Activated naive CD4-positive, alpha-beta T cell (primary cell): ENCODE measurements at places on chromosomes 16 and 17.

GRCh38 chr17:63276821-63277220 is 169.3 kb downstream of the CYB561 start:
- DNase-seq, result no peak

DNA sequence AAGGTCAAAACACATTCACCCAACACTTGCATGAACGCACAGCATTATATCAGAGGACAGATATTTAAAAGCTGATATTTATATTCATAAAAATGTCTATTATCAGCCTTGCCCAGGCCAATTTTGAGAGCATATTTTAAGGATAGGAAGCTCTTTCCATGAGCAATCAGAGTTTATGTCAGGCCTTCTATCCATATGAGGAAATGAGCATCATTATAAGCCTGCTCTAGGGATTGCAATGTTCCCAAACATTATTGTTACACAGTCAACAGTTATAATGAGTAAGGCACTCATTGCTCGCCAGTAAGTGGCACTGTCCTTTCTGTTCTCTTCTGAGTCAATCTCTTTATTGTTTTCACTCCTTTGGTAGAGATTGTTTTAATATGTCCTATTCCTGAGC is 37.7 kb upstream of the DYNLRB2 start:
- no peak for DNase-seq

DNA sequence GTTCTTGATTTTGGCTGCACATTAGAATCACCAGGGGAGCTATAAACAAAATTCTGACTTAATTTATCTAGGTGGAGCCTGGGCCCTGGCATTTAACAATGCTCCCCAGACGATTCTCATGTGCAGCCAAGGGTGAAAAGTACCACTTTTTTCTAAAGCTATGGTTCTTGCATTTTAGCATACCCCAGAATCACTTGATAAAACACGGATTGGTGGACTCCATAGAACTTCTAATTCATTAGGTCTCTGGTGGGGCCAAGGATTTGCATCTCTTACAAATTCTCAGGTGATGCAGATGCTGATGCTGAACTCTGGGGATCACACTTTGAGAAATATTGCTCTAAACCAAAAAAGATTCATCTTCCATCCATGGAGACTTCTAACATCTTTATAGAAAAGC is 74.5 kb downstream of the RPGRIP1L start:
- DNase-seq, result no peak

GRCh38 chr17:64343833-64344637 is 46.6 kb downstream of the PECAM1 start:
- no peak for DNase-seq

DNA sequence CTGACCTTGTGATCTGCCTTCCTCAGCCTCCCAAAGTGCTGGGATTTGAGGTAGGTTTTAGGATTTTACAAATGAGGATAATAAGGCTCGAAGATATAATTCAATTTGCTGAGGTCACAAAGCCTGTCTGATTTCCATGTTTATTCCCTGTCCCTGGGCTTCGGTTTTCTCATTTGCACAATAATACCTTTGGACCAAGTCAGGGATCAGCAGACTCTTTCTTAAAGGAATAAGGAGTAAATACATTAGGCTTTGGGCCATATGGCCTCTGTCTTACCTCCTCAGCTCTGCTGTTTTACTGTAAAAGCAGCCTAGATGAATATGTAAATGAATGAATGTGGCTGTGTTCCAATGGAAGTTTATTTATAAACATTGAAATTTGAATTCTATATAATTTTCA is 442.8 kb downstream of the HS3ST4 start:
- no peak for DNase-seq

- DNase-seq, result no peak
These were observed 27.8 kb downstream of the PAFAH1B1 start for GRCh38 chr17:2621241-2621640.

GRCh38 chr17:46916211-46916610 is 6.7 kb upstream of the GOSR2 start:
- no peak for DNase-seq

DNA sequence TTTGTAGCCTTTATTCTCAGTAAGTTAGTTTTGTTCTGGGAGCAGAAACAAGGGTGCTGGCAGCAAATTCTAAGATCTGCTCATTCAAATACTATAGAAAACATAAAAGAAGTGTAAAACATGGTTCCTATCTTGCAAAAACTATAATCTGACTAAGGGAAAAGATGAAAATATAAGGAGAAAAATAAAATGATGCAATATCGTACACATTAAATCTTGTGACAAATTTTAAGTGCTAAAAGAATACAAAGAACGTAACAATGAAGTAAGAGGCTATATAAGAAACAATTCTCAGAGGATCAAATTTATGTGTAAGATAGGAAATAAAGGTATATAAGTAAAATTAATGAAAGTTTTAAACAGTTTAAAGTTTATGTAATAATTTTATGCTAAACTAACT is 224.6 kb downstream of the CEP112 start:
- no peak for DNase-seq

DNA sequence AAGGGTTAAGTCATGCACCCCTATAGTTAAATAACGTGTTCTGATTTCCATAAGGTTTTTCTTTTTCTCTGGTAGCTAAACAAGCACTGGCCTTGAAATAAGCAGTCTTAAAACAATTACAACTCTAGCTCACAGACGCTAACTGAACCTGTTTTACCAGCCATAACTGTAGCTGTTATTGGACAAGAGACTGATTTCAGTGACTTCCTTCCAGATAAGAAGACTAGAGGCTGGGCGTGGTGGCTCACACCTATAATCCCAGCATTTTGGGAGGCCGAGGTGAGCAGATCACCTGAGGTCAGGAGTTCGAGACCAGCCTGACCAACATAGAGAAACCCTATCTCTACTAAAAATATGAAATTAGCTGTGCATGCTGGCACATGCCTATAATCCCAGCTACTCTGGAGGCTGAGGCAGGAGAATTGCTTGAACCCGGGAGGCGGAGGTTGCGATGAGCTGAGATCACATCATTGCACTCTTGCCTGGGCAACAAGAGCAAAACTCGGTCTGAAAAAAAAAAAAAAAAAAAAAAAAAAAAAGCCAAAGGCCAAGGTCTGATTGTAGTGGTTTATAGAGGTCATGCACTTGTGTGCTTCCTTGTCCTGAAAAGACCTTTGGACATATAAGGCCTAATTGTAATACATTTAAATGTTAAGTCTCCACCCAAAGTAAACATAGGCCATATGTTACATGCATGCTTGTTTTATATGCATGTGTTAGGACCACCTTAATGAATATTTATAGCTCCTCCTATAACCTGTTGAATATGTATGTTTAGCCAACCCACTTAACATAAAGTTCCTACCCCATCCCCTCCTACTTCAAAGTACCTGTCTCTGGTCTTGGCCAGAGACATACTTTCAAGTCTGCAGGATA is 319.5 kb upstream of the CA10 start:
- no peak for DNase-seq

DNA sequence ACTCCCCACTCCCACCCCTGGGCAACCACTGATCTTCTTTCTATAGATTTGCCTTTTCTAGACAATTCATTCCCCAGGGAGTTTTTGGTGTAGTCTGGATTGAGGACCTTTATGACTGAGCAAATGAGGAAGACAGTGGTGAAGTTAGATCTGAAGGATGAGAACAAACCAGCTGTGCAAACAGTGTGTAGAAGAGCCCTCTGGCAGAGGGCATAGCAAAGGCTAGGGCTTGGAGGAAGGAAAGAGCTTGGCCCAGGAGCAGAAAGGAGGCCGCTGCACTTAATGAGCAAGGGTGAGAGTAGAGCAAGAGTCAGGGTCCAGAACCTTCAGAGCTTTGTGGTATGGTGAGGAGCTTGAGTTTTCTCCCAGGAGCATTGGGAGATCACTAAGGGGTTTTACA is 352.7 kb downstream of the CA10 start:
- DNase-seq, result no peak

GRCh38 chr16:79776243-79776847 is 175.8 kb upstream of the MAF start:
- DNase-seq, result no peak

DNA sequence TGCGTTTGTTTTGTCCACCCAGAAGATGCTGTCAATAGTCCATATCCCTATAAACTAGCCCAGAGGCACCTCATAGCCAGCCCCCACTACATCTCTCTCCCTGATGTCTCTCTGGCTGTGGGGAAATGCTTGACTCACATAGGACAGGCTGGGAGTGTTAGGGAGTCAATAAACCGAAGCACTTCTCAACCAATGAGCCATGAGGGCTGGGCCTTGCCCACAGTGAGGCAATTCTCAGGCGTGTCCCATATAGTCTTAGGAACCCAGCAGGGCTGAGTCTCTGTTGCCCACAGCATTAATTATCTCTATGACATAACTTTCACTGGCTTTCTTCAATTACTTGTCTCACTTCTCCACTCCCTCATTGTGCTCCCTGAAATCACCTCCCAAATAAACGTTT is 387.3 kb upstream of the CDH11 start:
- DNase-seq, result no peak

DNA sequence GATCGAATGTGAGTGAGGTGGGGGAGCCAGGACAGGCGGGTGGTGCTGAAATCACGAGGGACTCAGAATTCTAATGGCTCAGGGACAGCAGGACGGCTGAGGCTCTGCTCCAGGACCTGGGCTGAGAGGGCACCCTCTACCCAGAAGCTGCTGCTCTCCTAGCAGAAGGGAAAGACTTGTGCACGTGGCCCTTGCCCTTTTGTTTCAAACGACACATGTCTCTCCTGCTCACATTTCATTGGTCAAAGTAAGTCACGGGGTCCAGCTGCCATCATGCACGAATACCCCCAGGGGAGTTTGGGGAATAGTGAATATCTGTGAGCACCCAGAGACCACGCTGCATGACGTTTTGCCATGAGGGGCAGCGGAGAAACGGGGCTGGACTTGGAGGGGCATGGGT is 73.2 kb downstream of the RTN4RL1 start:
- no peak for DNase-seq

- no peak for DNase-seq
These were observed 22.0 kb upstream of the CIBAR2 start for GRCh38 chr16:85134076-85134788.

DNA sequence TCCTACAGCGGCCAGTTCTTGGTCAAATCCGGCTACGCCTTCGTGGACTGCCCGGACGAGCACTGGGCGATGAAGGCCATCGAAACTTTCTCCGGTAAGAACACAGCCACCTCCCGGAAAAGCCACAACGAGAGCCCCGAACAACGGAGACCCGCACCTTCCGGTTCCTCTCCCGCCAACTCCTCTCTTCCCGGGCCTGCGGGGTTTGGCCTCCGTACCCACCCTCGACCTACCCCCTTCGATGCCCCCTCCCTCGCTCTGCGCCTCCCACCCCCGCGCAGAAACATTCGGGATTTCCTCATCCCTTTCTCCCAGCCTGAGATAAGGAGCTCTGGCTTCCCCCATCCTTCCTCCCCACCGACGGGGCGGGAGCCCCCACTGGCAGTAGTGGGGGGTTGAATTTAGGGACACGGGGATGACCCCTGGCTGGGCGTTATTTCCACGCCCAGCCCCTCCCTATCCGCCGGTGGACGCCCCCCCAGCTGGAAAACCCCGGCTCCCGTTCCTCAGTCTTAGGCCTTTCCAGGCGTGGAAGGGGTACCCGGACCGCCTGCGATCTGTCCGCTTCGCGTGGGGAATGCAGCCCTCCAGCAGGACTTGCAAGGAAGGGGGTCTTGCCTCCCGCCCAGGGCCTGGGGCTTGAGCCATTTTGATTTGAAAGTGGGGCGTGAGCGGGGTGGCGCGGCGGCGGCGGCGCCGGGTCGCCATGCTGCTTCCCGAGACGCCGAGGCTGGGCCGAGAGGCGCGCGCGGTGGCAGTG is 822 bp downstream of the IGF2BP1 start:
- no peak for DNase-seq

GRCh38 chr17:60086818-60087591 is 8.3 kb upstream of the HEATR6 start:
- DNase-seq, result no peak

GRCh38 chr16:70162041-70162451 is 11.5 kb upstream of the CLEC18C start:
- DNase-seq, result no peak

DNA sequence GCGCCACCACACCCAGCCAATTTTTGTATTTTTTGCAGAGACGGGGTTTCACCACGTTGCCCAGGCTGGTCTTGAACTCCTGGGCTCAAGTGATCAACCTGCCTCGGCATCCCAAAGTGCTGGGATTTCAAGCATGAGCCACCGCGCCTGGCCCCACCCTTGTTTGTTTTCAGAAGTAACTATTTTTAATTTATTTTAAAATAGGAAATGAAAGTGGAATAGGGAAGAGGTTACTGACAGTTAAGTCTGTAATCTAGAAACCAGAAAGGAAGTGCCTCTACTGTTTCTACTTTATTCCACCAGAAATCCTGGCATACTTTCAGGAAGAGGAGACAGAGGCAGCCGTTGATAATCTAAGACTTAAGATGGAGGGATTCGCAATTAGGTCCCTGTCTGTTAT is 225.6 kb downstream of the TANC2 start:
- no peak for DNase-seq

GRCh38 chr17:30000755-30001257 is 59.4 kb downstream of the EFCAB5 start:
- no peak for DNase-seq

DNA sequence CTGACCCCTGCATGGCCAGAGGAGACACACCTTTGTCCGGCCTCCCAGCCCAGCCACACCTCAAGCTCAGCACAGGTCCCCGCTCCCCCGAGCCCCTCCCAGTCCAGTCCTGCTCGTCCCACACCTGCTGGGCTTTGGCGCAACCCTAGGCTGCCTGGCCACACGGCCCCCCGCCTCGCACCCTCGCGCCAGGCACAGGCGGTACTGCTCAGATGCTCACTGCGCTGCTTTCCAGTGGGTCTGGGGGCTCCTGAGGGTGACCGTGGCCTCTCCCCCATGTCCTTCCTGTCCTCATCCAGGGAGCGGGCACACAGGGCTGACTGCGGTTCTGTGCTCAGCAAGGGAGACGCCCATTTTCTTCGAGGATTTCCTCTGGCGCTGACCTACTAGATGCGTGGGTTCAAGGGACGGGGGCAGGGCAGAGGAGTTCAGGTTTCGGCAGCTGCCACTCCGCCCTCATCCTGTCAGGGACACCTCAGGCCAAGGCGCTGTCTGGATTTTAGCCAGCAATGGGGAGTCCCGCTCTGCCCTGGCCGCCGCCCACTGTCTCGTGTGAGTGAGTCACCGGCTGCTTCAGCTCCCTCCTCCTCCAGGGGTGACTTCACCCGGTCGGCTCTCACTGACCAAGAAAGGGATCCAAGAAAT is 118.0 kb upstream of the ZNF469 start:
- DNase-seq, result no peak

DNA sequence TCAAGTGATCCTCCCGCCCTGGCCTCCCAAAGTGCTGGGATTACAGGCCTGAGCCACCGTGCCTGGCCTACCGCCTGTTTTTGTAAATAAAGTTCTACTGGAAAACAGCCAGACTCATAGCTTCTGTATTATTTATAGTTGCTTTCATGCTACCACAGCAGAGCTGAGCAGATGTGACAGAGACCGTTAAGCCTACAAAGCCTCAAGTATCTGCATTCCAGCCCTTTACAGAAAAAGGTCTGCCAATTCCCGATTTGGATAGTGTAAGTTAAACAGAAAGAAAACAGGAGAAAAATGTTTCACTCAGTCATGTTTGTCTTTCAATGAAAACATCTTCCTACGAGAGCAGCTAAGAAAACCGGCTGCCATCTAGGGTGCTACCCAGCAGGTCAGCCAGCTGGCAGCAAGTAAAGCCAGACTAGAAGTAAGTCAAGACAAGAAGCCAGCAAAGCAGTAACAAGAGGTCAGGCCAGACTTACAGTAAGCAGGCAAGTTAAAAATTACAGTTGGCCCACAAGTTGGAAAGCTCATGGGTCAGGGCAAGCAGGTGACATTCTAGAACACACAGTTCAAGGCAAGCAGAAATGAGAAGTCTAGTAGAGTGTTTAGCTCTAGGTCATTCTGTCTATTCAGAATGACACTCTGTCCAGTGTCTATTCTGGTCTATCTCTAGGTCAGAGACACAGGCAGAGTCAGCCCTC is 17.7 kb downstream of the NCBP3 start:
- DNase-seq, result no peak
